ENCODE measurements at places on chromosomes 7 and 10.

DNA sequence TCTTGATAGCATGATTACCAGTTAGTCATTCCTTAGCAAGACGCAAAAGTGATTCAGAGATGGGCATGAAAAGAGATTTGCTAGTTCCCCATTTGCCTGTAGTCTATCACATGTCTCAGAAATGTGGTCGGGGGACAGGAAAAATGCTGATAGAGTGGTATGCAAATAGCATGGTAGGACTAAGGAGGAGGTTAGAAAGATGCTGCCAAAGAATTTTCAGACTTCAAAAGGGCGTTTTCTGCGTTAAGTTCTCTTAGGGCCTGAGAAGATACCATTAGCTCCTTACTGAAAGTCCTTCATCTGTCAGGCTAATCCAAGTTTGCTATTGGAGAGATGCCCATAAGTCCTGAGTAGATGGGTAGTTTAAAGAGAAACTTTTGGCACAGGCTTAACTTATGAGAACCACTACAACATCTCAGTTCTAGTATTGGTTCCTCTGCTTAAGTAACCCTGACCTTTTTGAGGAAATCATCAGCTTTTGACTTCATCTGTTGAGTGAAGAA lies 2.7 kb downstream of the CALD1 start:
- DNase-seq: no peak

DNA sequence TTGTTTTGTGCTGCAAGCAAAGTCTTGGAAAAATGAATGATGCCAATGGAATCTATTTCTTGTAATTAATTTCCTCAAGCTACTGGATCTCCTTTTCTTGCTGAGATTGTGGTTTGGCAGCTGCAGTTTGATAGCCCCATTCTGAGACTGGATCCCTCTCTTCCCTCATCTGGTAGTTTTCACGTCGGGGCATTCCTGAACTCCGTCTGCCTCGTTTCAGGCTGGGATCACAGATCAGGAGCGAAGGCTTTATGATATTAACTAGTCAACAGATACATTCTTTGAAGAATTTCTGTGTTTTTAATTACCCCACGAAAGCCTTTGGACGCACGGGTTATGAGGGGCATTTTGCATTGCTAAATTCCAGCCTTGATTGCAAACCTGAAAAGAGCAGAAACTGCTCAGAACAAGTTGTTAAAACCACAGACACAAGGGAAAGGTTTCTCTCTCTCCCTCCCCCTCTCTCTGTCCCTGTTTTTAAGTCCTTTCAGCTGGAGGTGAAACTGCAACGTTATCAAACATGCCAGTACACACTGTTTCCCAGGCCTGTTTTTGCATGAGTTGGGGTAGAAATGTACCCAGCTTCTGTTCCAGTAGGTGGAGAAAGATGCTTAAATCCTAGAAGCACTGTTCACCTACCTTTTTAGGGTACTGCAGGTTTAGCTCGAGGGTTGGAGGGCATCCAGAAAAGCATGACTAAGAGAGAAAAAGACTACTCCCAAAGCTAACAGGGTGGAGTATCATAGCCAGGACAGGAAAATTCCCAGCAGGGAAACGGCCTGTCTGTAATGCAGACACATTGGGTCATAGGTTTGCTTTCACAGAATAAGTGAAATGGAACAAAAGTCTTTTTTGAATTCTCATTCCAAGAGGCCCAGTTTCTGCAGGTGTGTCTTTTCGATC lies 124.3 kb downstream of the CUX1 start:
- DNase-seq: no peak

DNA sequence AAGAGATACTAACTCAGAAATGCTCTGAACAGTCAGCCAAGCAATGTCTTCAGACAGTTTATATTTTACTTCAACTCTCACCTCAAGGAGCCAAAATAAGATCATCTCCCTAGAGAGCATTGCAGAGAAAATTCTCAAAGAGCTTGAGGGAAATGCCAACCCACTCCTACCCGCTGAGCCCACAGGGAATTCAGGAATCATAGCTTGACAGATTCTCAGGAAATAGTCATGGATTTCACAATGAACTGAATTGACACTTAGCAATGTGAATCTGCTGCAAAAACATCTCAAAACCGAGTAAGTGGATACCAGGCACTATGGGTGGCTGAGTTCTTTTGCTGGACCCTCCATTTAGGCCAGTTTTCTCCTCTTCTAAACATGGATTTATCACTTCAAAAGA lies 9.8 kb upstream of the PLAC9 start:
- DNase-seq: no peak

DNA sequence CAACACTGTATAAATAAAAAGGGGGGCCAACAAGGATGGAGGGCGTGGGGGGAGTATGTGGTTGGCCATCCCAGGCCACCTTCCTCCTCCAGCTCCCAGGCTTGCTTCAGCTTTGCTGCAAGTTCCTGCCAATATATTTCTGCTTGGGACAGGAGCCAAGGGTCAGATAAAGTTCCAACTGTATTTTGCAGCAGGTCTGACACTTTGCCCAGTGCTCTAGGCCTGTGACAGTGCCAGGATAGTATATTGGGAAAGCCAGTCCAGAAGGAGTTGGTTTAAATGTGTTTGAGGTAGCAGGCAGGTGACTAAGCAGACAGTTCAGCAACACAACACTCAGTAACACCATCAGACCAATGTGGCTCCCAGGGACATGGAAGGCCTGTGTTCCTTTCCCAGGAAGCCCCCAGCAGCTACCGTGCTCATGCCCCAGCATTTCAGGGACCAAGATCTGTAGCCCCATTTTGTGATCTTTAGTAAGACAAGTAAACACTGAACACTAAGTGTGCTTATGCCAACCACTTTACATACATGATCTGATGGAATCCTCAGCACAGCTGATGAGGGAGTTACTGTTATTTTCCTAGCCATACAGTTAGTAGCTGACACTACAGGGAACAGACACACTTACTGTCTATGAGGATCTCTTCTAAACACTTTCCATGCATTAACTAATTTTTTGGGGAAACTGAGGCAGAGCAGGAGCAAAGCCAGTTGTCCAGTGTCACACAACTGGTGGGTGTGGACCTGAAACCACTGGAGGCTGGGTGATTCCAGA lies 38.9 kb downstream of the DNAJB12 start:
- DNase-seq: no peak

DNA sequence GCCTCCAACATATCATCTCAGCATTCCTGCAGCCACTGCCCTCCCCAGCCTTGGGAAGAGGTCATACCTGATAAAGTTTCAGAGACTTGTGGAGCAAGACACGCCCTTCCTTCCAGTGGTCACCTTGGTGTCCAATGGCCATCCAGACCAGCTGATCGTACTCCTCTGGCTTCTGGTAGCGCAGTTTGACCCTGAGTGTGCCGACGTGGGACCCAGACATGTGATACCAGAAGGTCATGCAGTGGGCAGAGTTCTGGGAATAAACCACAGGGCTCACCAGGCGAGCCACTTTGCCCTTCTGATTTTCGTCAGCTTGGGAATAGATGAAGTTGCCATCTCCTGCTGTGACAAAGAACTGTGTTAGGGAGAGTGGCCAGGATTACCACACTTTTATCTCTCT lies 148.3 kb downstream of the NRP1 start:
- DNase-seq: no peak

DNA sequence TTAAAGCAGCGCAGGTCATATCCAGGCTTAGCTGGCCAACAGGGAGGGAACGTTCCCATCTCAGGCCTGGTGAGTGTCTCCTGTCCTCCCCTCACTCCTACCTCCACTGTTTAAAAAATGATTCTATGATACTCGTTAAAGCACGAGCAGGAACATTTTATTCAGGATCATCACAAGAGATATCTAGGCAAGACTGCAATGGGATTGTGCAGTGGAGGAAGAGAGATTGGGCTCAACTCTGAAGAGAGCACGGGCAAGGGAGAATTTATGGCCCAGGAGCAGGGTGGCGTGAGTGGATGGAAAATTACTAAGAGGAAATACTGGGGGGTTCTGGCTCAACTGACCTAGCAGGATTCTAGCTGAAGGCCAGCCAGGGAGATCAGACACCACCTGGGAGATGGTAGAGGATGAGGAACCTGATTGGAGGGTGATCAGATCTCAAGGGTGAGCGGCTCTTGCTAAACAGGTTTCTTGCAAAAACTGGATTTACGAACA lies 9.0 kb upstream of the HSPB1 start:
- DNase-seq: no peak

DNA sequence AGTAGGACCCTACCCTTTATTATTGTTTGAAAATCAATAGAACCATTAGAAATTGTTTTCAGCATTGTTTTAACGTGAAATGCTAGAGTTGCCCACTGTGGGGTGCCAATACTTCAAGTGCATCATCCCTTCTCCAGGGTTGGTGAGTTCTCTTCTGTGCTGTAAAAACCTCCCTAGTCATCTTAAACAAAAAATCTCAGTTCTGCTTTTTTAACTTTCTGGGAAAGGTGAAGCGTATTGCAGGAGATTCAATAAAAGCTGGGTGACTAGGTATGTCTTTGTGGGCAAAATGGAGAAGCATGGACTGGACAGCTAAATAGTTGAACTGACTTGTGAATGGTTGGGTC lies 699.1 kb downstream of the SUGCT start:
- DNase-seq: no peak

GRCh38 chr7:45255187-45255586 lies 97.6 kb downstream of the RAMP3 start:
- DNase-seq: no peak

- no peak for DNase-seq
Measured at GRCh38 chr7:158060216-158060615, 527.4 kb downstream of the PTPRN2 start.

- no peak for DNase-seq
Measured at GRCh38 chr10:98339799-98340198, 71.8 kb upstream of the LOXL4 start.

DNA sequence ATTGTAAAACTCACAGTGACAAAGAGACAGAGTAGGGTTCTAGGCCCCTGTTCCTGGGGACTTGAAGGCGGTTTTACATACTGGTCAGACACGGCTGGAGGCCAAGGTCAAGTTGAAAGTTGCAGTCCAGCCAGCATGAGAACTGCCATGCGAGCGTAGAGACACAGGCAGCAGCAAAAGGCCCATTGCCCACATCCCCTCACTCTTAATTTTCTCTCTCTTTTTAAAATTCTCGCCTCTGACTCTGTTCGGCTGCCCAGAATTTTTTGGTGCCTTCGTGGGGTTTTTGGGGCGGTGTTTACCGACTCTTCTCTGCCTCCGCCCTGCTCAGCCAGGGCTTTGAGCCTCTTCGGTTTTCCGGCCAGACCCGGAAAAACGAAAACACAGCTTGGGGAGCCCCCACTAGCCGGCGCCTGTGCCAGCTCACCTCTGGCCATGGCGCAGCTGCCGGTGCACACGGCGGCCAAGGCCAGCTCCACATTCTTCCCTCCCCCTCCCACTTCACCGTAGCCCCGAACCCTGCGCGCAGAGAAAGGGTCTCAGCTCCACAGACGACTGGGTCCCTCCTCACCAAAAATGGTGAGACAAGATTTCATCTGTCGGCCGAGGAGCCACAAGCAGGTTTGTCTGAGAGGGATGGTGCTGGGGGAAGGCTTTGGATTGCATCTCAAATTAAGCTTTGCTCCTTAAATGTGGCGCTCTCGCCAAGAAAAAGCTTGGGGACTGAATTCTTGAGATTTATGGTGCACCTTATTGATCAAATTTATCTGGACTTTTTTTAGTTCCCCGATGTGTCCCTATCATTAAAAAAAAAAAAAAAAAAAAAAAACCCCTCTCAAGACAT lies 2.3 kb upstream of the HOXA13 start:
- DNase-seq: no peak

DNA sequence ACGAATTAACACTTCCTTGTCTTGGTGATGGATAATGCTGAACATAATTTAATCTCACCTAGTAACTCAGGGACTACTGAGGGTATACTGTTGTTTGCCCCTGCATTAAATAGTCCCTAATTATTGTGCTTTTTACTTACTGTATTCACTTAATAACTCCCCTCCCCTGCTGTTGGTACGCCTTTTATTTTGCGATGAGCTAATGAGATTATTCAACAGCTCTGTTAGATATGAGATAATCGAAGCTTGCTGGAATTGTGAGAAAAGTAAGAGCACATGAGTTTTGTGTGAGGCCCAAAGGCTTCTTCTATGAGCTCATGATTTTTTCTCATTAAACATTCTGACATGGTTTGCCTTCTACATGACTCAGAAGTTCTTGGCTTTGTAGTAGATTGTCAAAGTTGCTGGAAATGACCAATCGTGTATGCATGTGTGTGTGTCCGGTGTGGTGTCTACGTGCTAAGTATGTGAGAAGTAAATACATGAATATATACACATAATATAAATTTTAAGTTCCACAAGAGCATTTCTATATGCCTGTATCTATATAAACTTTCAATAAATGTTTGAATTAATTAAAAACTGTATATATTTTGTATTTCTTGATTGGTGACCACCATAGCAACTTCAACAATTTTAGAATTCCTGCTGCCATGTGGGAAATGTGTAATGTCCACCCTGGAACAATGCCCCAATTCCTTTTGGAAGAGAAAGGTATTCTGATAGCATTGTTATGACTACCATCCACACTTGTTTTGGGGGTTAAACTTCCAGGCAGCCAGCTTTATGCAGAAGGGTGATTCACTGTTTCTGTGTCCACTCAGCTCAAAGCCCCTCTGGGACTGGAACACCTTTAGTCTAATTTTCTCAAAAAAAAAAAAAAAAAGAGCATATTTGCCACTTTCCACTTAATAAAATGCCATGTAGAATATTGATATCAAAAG lies 106.2 kb downstream of the SAMD9 start:
- no peak for DNase-seq

DNA sequence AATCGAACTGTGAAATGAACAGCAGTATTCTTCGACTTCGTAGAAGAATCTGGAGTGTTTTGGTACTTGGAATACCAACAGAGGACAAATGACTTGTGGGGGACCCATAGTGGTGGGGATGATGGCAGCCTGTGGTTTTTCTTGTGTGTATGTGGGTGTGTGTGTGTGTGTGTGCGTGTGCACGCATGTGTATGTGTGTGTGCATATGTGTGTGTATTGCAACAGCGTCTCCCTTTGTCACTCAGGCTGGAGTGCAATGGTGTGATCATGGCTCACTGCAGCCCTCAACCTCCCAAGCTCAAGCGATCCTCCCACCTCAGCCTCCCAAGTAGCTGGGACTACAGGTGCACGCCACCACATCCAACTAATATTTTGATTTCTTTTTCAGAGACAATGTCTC lies 9.4 kb upstream of the YWHAG start:
- no peak for DNase-seq

All from esophagus squamous epithelium (tissue), 5 donors.